Stimulated activated naive CD8-positive, alpha-beta T cell treated with anti-CD3 and anti-CD28 coated beads, Interleukin-15, Interleukin-2, amounts not matched to agents 100 U/mL and 50 U/mL, for 24 hours (primary cell): ENCODE measurements at places on chromosomes 12 and 14.

DNA sequence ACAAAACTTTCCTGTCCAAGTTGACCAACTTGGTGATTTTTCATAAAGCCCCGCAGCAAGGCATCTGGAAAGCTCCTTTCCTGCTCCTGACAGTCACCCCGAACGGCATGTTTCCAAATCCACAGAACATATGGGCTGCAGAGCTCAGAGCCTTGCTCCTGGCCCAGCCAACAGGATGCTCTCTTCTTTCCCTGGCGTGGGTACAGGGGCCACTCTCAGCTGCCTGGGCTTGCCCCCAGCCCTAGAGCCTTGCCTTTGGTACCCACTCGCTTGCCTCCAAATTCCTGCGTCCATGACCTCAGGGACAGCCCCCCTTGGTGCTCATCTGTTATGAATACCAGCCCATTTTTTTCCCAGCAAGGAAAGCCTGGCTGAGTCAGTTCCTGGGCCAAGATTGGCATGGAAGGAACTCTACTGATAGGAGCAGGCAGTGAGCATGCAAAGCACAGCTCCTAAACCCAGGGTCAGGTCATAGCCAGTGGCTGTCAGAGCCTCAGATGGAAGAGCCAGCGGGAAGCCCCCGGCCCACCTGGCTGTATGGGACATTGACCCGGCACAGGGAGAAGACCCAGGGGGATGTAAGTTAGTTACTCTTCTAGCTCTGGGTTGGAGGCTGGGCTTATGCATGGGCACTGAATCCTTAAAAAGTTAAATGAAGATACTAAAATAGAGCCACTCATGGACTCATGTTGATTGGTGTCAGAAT lies 105.3 kb upstream of the RTL1 start:
- DNase-seq, result no peak

DNA sequence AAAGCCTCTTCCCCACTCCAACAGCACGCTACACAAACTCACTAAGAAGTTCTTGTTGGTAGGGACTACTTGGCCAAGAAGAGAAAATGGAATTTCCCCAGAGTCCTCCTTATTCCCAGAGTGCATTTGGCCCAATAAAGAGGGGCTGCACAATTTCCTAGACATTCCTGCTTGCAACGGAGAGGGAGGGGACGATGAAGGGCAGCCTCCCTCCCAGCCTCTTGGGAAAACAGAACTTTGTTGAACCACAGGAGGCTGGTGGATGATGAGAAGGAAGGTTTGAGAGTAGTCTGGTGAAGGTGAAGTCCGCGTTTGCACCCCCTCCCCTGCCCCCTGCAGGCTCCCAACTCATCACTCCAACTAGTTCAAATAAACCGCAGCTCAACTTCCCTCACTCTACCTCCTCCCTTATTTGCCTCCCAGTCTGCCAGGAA lies 19.1 kb upstream of the TBX3 start:
- no peak for DNase-seq

- no peak for DNase-seq
Observed at GRCh38 chr12:88624911-88625310, 44.6 kb upstream of the KITLG start.

DNA sequence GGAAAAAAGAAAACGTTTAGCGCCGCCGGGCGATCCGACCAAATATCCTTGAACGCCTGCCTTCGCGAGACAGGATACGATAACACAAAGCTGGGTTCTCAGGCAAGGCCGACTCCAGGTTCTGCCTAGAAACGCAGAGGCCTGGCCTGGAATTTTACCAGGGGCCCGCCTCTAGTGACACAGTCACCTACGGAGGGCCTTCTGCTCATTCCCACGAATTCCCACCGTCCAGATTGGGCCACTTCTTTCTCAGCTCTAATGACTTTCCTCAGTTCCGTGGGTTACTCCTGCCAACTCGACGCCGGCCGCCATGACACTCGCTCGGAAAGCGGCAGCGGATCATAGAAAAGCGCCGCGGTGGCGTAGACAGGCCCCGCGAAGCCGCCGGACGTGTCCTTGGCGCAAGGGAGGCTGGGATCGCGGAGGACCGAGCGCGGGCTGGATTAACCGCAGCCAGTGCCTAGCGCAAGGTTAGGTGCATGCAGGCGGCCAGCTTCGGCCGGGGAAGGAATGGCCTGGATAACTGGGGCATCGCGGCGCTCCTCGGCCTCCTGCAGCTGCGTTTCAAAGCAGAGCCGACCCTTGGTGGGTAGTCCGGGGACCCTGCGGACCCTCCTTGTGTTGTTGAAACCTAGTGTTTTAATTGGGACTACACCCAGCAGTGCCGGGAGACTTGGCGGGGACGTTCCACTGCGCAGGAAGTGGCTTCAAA lies at the start of gene TRIP11:
TRIP11 (minus strand) TSS at position 341 of the 712 bp plus-strand sequence. CDS start 374 bp downstream, outside the sequence.
- DNase-seq, result peak; percentile 96

DNA sequence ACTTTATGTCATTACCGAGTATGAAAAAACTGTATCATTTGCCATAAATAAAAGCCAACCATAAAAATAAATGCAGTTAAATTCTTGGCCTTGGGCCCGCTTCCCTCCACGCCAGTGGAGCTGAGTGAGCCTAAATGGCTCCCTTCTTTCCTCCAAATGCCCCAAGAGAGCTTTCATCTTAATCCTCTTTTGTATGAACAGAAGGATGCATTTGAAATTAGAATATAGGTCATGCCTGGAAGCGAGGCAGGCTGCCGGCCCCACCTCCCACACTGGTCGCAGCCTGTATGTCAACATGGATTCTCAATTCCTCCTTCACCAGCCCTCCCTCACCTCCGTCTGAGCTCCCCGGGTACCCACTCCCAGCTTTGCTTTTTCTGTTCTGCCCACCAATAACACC lies 245.7 kb downstream of the SLC15A4 start:
- no peak for DNase-seq

GRCh38 chr12:71440345-71440762 lies 756 bp downstream of the LGR5 start:
- no peak for DNase-seq

GRCh38 chr12:101064721-101065120 lies 145.3 kb downstream of the SLC5A8 start:
- no peak for DNase-seq

- DNase-seq, result no peak
Observed at GRCh38 chr12:121278169-121279070, 18.1 kb downstream of the CAMKK2 start.

DNA sequence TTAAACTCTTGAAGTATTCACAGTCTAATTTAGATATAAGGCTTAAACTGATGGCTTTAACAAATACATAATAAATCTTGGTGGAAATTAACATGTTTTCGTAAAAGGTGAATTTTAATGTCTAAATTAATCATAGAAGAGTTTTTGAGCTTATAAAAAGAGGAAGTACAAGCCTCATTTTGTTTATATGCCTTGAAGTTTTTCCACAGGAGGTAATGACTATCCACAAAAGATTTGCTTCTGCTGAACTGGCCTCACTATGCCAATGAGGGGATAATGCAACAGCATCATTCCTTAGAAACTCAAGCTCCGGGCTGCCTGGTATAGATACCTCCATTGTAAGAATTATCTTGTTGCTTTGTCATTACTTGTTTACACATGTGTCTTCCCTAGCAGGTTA lies 175.6 kb downstream of the DUSP6 start:
- DNase-seq, result no peak

DNA sequence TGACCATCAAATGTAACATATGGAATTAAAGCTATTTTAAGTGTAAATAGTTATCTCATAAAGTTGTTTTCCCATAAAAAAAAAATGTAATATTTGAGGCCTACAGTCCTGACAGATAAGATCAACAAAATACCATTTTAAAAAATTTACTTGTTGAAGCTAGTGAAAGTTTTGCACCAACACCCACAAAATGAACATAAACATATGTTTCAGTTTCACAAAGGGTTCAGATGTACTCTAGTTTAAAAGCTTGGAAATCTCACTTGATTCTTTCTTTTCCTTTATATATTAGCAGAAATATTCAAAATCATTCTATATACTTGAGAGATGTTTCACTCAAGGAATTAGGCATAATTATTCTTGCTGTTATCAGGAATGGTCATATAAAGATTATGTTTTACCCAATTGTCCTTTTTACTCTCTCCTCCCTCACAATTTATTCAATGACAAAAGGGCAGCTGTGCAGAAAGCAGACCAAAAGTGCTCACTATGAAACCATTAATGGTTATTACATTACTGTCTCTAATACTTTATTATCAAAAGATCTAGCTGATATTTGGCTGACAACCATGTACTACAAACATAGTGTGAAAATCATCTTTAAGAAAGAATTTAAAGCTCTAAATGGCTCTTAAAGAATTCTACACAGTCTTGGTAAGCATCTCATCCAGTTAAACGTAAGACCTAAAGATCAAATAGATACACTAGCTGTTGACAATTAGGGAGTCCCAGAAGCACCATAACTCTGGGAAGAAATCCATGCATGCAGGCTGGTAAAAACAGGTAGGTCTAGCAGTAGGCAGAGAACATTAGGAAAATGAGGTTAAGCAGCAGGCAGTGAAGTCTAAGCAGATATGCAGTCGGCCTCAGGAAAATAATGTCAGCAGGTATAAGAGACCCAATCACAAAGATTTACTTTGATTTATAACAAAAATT lies 28.8 kb downstream of the KIF21A start:
- no peak for DNase-seq

GRCh38 chr14:76710056-76711010 lies 50.9 kb upstream of the VASH1 start:
- DNase-seq, result peak; percentile 29

DNA sequence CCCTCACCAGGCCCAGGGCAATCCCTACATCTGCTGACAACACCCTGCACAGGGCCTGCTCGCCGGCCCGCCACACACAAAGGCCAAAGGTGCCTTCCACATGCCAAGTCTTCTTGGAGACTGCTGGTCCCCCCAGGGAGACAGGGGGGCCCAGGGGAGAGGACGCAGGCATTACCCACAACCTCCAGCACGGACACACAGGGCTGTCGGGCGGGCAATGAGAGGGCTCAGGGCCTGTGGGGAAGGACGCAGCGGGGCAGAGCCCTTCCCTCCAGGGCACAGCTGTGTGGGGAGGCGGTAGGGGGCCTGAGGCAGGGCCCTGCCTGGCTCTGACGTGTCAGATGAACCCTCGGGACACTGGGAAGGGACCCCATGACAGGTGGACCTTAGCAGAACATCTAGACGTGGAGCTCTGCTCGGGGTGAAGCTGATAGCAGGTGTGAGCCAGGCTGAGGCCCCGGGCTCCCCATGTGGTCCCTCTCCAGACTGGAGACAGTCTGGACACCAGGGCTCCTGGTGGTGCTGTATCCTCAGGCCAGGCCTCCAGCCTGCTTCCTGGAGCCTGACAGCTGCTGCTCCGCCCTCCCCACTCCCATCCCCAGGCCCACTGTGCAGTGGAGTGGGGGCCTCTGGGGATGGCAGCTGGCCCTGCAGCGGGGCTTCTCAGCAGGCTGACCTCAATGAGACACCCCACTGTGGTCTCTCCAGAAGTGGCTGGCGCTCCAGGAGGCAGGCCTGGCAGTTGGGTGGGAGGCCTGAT lies 31.6 kb upstream of the NUDT14 start:
- DNase-seq, result no peak

DNA sequence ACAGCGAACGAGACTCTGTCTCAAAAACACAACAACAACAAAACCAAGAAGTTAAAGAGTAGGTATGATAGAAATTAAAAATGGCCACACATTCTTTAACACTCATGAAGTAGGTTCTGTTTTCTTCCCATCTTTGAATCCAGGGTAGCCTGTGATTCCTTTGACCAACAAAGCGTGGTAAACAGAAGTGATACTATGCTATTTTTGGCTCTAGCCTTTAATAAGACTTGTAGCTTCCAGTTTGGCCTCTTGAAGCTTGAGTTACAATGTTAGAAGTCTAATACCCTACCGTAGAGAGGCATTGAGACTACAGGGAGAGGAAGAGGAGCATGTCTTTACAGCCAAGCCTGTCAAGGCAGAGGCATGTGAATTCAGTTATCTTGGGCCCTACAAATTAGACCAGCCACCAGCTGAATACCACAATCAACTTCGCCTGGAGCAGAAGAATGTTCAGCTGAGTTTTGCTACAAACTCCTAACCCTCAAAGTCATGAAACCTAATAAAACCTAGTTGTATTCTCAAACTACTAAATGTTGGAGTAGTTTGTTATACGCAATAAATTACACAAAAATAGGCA lies 4.9 kb upstream of the NEMF start:
- no peak for DNase-seq

DNA sequence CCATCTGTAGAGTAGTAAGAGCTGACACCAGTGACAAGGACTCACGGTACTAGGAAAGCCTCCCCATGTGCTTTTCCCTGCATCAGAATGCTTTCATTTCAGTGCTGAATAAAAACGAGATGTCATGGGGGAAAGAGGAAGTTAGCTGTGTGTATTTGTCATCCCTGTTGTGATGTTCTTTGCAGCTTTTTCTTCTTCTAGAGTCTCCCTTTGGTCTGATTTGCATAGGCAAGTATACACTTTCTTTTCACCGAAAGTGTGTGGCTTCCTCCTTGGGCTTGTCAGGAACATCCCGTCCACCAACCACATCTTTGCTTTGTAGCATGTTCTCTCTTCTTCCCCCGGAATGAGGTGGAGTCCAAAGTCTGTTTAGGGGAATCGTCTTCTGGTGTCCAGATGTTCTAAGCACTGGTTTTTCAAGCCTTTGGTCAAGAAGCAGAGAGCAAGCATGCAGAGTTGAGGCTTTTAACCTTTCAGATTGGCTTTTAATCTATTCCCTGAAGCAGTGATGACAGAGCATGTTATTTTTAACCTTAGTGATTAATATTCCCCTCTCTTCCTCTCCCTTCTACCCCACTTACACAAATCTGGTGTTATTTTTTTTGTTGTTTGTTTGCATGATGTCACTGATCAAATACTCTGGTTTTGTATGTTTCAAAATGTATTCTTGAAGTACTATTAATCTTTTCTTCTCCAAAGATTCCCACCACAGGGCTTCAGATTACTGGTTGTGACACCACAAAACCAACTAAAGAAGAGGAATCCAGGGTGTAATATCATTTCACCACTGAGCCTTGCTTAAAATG lies 163.4 kb downstream of the SAMD4A start:
- peak; percentile 50 for DNase-seq

DNA sequence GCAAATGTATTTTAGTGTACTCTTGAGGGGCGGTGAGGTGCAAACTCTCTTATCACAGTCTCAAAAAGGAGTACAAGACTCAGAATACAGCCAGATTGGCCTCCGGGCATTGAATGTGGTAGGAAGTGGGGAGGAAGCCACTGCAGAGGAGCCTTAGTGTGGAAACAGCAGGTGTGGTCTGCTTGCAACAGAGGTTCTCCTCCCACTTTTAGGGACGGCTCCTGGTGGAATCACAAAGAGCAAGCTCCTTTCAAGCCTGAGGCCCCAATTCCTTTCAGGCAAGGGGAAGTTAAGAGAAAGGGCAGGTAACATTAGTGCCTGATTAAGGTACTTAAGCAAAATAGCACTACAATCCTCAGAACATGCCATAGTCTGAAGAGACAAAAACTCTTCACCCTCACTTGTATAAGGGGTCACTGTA lies 23.7 kb upstream of the SLC2A3 start:
- peak; percentile 55 for DNase-seq

DNA sequence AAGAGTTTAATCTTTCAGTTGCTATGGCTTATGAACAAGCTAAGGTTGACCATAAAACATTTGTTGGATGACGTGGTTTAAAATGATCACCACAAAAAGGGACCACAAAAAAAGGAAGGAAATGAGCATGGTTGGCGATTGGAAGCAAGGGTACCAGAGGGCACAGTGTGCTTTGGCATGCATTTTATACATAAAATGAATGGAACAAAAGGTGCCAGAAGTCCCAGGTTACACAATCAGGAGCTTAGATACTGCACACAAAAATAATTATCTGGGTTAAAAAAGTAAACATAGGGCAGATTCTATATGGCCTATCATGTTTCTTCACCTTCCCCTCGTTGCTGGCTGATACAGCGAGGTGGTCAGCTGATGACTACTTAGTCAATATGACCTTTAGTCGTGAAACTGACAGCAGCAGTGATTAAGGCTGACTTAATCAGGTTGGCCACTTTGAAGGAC lies 50.7 kb downstream of the ZC3H14 start:
- DNase-seq, result no peak

- no peak for DNase-seq
Observed at GRCh38 chr12:120643574-120643973, 3.1 kb downstream of the CABP1 start.
